ENCODE measurements at places on chromosomes 12 and 14.

DNA sequence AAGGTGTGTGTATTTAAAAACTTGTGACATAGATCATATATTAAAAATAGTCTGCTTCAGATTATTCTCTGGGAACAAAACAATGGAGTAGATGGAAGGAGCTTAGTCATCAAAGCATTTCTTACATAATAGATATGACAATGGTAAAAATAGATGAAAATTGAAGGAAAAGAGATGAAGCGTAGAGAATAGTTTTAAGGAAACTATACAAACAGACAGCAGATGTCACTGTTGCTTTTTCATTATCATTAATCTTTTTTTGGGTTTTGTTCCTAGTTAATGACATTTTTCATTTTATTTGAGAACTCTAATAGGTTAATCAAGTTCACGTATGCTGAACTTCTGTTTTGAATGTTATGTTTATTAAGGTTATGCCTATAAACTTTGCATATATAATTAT lies 149.2 kb upstream of the FBXO33 start:
- DNase-seq = no peak

- DNase-seq = no peak
These were observed 250.2 kb downstream of the KSR2 start for GRCh38 chr12:117718559-117718958.

GRCh38 chr14:28323951-28324741 lies 442.4 kb upstream of the FOXG1 start:
- no peak for DNase-seq

- DNase-seq = no peak
These were observed 636.1 kb downstream of the KCNH5 start for GRCh38 chr14:62409169-62409568.

- no peak for DNase-seq
These were observed 42.9 kb downstream of the MIA2 start for GRCh38 chr14:39276579-39277114.

- no peak for DNase-seq
These were observed 37.2 kb downstream of the RDH12 start for GRCh38 chr14:67738740-67739504.

DNA sequence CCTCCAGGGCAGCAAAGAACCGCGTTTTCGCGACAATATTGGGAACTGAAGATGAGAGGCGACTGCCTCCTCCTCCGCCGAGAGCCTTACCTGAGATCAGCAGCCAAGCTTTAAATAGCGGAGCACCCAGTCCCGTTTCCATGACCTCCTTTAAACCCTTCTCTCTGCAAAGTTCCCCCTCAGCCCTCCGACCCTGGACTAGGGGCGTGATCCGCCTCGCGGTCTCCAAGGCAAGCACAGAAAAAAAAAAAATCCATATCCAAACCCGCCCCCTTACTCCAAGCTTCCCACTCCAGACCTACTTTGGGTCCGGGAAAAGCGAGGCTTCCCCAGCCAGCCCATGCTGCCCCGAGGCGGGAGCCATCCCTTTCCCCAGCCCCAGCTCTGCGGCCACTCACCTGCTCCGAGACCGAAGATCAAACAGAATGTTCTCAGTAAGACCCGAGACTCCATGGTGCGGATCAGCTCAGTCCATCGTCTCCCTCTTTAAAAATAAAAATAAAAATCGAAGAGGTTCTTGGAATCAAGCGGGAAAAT lies 630 bp downstream of the NELL2 start:
- peak; percentile 58 for DNase-seq

GRCh38 chr12:64124511-64125197 lies 97.4 kb downstream of the KICS2 start:
- no peak for DNase-seq

DNA sequence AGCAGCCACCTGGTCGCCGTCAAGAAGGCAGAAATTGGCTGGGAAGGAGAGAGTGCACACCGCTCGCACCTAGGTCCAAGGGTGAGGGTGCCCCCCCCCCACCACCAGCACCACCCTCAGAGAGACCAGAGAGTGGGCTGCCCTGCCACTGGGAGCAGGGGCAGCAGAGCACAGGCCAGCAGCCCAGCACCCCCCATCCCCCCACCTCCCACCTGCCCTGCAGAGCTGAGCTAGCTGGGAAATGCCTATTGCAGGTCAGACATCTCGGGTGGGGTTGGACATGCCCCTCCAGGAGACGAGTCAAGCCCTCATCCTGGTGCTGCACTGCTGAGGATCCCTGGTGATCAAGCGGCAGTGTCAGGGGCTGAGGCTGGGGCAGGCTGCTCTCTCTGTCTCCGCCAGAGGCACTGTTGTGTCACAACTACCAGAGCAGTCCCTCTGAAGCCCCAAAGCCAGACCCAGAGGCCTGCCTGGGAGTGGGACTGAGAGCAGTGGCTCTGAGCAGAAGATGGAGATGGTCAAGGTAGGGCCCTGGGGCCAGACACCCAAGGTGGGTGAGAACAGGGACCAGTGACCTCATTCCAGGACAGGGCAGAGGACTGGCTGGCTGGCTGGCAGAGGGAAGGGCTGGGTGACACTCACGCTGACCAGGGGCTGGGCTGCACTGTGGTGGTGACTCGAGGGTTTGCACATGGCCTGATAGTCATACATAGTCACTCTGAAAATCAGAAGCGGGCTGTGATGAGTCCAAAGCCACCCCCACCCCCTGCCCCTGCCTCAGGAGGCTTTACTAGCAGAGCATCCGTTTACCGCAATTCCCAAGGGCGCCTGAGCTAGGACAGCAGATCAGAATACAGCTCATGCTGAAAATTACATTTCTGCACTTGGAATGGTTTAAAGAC lies 19.7 kb upstream of the LRTM2 start:
- DNase-seq = peak; percentile 57

- DNase-seq = no peak
These were observed 198.9 kb downstream of the ADGRD1 start for GRCh38 chr12:131152587-131152986.

GRCh38 chr14:95834496-95834895 lies 42.1 kb upstream of the TUNAR start:
- DNase-seq = no peak

DNA sequence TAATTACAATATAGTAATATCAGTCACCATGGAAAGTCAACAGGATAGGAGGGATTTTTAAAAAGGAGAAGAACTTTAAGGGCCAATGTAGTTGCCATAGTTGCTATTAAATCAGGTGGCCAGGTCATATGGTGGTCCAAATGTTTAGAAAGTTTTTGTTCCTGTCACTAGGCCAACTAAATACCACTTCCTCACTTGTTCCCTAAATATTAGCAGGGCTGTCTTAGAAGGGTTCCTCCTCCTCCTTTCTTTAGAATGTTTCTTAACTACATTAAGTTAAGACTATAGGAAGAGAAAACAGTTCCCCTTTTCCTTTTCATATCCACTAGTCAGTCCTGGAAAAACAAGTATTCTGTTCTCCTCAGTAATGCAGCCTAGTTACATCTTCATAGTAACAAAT lies 50.3 kb downstream of the MON2 start:
- DNase-seq = no peak

GRCh38 chr14:23421594-23421993 lies 13.5 kb upstream of the MYH6 start:
- no peak for DNase-seq

DNA sequence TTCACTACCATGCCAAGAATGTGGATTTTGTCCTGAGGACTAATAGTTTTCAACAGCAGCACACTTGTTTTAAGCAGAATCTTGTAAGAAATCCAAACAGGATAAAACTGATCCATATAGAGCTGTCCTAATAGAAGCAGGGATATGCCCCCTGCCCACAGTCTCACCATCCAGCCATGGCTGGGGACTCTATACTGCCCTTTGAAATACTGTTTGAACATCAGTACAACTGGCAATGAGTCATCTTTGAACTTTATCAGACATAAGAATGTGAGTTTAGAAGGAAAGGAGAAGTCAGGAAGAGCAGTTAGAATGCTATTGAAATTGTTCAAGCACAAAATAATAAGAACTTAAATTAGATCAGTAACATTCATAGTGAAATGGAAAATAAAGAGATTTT lies 3.8 kb upstream of the C12orf42 start:
- no peak for DNase-seq

GRCh38 chr12:95582230-95583058 lies 31.2 kb upstream of the USP44 start:
- DNase-seq = peak; percentile 22

GRCh38 chr12:112122823-112123690 lies 2.3 kb upstream of the TRAFD1 start:
- no peak for DNase-seq

DNA sequence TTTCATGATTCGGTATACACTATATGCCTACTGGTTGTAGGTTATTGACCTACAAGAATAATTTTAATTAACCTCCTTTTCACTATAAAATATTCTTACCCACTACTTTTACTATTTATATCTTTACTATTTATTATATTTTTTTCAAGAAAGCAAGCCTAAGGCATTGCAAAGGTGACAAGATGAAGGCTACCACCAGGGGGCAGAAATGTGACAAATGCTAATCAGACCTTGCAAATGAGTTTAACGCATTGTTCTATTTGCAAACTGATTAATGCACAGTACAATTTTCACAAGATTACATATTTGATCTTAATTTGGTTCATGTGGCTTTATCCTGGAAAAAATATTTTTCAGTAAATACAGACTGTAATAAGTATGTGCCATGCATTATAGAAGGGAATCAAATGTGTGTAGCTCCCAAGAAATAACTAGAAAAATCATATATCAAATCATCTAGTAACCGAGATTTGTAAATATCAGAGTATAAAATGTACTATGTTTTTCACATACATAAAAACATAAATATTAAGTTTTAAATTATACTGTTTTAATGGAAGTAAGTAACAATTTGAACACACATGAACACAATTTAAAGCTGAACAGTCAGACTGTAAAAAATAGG lies 107.0 kb downstream of the ADAMTS20 start:
- peak; percentile 5 for DNase-seq
